Anterior cingulate cortex (tissue), 58 donors: ENCODE measurements at places on chromosomes 7 and 10.

DNA sequence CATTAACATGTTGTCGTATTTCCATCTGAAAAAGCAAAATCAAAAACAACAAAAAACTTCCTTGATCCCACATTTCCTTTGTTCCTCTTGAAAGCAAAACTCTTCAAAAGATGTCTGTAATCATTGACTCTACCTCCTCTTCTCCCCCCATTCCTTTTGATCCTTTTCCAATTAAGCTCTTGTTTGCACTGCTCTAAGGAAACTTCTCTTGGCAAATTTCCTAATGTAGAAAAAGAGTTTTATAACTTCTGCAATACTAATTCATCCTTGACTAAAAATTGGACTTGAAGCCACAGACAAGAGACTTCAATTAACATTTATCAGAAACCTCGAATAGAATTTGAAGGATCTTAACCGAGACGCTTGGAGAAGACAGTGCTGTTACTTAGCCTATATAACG lies 317.1 kb upstream of the SEMA3C start:
- DNase-seq, result no peak

DNA sequence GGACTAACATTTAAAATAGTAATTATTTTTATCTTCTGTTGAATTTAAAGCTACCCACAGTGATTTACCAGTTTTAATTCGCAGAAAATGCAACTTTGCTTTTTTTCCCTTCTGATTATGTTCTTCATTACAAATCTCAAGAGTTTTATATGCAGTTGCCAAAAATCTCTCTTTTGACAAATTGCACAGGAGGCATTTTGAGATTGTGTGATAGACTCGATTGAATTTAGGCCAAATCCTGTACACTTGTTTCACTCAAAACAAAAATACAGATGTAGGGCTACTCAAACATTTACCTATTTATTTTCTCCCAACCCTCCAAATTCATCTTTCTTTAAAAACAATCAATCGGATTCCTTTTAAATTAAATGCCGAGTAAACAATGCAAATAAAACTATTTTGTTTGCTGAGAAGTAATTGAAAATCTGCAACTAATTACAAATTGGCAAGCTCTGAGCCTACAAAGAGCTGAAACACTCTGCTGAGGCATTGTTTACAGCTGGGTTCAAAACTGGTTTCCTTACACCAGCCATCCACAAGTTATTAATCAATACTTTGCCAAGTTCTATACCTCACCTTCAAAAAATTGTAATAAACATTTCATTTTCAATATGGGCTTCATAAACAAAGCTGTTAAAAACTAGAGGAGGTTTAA lies 214.9 kb upstream of the TCF7L2 start:
- DNase-seq, result no peak

DNA sequence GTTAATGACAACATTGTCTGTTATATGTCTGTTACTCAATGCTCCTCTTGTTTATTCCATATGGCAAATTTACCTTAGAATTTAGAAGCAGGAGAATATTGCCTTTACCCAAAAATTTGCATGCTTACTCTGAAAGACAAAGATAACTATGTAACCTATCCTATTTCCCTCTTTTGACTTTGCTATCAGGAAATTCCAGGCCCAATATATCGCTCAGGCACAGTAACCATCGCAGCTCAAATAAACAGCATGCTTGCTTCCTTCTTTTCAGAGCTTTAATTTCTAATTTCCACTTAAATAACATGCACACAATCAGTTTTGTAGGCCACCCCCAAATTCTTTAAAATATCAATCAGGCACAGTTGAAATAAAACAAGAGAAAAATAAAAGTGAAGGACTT lies 57.8 kb downstream of the EBLN1 start:
- no peak for DNase-seq

DNA sequence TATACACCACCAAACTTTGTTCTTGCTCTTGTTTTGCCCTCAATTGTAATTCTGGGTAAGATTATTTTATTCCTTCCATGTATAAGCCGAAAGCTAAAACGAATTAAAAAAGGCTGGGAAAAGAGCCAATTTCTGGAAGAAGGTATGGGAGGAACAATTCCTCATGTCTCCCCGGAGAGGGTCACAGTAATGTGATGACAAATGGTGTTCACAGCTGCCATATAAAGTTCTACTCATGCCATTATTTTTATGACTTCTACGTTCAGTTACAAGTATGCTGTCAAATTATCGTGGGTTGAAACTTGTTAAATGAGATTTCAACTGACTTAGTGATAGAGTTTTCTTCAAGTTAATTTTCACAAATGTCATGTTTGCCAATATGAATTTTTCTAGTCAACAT lies 12.5 kb upstream of the CFAP69 start:
- no peak for DNase-seq

- DNase-seq, result no peak
Observed at GRCh38 chr7:73427902-73428787, 5.4 kb upstream of the FZD9 start.

- DNase-seq, result no peak
Observed at GRCh38 chr10:30391266-30391665, 42.2 kb upstream of the MTPAP start.

DNA sequence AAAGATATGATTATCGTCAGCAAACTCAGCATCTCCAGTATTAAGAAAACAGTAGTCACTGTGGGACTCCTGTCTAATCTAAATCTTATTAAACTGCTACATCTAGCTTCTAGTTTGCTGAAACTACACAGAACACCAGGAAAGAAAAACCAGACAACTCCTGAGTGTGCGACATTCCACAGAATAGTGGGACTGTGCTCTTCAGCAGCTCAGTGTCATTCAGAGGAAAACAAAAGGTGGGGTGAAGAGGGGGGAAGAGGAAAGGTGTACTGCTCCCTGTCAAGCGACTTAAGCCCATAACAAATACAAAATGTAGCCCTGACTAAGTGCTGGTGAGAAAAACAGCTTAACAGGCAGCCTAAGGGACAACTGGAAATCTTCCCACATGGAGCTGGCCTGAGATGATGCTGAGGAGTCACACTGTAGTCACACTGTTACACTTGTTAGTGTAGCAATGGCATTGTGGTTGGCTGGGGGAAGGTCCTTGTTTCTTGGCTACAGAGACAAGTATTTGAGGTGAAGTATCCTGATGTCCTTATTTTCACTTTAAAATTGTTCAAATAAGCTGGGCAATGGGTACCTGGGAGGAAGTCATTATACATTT lies 135.5 kb downstream of the USP6NL start:
- no peak for DNase-seq

GRCh38 chr7:31687024-31687748 lies at the start of gene PPP1R17:
TSS of gene PPP1R17 (plus strand) at chr7:31687215. CDS start at chr7:31692442, 5,227 bp downstream.
- DNase-seq, result no peak

GRCh38 chr10:14623931-14624330 lies 150.8 kb downstream of the FAM107B start:
- no peak for DNase-seq

GRCh38 chr10:96719200-96719599 lies 1.1 kb downstream of the PIK3AP1 start:
- DNase-seq, result no peak

DNA sequence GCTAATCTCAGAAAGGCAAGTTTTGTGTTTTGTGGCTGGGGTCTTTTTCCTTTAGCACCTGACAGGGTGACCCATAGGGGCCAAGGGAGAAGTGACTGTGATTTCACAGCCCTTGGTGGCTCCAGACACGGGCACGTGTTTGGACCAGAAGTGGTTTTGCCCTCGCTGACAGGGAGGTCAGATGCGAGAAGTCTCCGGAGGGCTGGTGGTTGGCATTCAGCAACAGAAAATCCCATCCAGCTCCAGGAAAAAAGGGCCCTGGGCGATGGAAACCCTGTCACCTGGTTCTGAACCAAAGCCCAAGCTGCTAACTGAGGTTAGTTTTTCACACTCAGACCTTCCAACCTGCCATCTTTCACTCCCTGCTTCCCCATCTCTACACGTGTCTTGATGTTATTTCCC lies 272.9 kb downstream of the TRIL start:
- DNase-seq, result no peak
